Endodermal cell (in vitro differentiated cells): ENCODE measurements at places on chromosomes 4 and X.

DNA sequence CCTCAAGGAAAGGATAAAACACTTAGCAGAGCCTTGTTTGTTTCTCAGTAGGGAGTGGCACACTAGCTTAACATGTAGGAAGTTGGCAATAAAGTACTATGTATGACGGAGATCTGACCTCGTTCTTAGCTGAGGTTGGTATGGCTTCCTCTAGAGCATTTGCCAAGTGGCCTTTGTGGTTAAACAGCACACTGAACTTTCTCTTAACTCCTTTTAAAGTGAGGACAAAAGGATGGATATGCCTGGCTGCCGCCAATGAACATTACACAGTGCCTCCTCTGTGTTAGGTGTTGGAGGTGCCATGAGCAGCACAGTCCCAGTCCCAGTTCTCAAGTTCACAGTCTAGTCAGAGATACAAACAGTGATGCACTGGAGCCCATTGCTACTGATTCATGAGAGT lies 54.4 kb downstream of the VGLL1 start:
- DNase-seq: no peak

GRCh38 chr4:60683973-60684372 lies 516.2 kb upstream of the ADGRL3 start:
- no peak for DNase-seq

GRCh38 chrX:40156470-40157227 lies 58.9 kb upstream of the BCOR start:
- DNase-seq: peak; percentile 85

- no peak for DNase-seq
Measured at GRCh38 chr4:144463236-144463635, 182.7 kb upstream of the HHIP start.

GRCh38 chr4:186979961-186980745 lies 256.5 kb upstream of the FAT1 start:
- DNase-seq: no peak

- DNase-seq: no peak
Measured at GRCh38 chrX:129772796-129773431, 6.8 kb upstream of the SASH3 start.

DNA sequence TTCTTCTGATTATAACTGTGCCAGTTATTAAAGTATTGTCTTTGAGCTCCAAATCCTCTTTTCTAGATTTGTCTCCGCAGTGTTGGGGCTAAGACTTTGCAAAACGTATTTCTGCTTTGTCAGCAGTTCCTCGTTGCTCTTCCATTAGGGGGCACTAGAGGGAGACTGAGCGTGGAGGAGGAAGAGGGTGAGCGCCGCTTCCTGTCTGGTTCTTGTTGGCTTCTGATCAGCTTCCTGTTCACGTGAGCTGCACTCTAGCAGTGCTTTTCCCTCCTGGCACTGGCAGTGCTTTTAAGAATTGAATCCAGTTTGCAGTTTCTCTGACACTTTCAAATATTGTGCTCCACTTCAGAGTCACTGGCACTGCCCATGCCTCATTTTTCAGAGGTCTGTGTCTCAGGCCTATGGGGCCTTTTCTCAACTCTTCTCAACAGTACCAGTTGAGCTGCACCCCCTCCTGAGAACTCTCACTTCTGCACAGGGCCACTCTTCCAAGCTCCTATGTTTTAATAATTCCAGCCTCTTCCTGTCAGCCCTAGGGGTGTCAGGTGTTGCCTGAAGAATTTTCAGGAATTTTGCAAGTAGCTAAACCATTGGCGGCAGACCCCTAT lies 54.4 kb upstream of the LCORL start:
- peak; percentile 81 for DNase-seq

DNA sequence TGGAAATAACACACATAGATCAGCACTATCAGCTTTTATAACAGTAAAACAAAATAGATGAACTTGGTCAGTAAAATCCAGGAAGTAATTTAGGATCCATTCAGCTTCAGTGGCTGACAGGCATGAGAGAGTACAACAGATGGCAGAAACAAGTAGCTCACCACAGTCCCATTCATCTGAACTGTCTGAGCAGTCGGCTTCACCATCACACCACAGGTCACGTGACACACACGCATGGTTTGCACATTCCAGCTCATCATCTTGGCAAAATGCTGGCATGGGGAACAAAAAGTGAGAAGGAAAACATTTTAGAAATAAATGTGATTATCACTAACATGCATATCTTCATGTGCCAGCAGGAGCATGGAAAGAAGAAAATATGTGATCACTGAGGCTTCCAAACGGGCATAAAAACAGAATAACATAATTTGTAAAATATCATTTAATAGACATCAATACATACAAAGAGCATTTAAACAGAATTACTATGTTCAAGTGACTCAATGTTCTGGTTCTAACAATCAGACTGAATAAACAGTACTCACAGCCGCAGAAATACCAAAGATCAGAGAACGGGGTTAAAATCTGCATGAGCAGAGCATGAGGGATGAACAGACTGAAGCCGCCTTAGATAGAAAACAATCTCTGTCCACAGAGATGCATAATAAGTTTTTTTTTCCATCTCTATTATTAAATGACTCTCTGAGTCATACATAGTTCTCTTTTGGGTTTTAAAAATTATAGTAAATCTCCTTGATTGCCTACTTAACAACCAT lies 158.1 kb downstream of the ATP10D start:
- DNase-seq: no peak

GRCh38 chrX:117713411-117713810 lies 403.2 kb downstream of the KLHL13 start:
- no peak for DNase-seq

DNA sequence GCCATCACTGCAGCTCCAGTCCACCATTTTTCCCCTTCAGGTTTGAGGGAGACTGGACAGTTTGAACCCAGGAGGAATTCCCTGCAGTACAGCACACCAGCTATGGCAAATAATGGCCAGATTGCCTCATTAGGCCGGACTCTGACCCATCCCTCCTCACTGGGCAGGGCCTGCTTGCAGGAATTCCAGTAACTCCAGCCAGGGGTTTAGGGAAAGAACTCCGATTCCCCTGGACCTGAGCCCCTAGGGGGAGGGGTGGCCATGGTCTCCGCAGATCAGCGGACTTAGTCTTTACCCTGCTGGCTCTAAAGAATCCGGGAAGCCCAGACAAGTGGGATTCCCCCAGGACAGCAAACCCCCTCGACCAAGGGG lies 342.8 kb downstream of the DMD start:
- no peak for DNase-seq

- DNase-seq: no peak
Measured at GRCh38 chr4:112036886-112037285, 108.4 kb upstream of the FAM241A start.

- DNase-seq: no peak
Measured at GRCh38 chrX:3252744-3253143, 93.7 kb downstream of the MXRA5 start.

DNA sequence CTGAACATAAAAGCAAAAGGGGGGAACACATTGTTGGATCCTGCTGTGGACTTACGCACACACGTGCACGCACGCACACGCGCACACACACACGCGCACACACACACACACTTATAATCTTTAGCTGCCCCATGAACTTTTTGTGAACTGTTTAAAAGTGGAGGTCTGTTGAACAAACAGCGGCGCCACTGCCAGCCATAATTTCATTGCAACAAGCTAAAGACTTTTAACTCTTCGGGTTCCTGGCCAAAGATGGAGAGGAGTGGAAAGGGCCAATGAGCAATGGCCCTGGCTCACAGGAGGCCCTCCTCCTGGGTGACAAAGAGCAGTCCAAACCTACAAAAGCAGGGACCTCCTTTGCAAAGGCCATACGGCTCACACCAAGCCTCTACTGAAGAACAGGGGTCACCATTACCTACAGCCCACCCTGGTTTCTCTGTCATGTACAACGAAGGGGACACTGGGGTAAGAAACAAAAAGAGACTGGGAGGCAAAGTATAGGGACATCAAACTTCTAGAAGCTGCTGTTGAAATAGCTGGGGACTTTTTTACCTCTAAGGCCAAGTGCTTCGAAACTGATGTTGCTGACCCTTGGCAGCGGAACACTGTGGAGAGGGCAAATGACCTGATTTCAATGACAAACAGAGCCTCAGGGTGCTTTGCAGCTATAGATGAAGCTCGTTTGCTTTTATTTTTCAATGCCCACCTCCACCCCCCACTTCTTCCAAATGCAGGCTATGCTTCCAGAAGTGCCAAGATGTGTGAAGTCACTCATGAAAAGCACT lies 16.7 kb downstream of the BCOR start:
- DNase-seq: no peak

GRCh38 chr4:101785486-101785885 lies 5.0 kb upstream of the BANK1 start:
- DNase-seq: no peak

DNA sequence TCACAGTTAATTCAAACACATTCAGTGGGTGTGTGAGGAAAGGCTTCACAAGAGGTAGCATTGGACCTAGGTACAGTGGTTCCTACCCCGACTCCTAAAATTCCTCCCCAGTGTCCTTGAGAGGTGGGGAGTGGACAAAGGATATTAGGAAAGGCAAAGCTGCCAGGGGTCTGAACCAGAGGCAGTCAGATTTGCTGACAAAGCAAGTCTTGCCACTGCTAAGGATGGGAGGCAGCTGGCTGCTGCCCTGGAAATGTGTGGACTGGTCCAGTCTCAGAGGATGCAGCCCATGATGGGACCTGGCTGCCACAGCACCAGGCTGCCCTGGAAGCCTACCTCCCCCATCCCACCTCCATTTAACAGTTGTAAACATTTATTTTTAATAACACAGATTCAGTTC lies 4.1 kb upstream of the PHF8 start:
- no peak for DNase-seq

DNA sequence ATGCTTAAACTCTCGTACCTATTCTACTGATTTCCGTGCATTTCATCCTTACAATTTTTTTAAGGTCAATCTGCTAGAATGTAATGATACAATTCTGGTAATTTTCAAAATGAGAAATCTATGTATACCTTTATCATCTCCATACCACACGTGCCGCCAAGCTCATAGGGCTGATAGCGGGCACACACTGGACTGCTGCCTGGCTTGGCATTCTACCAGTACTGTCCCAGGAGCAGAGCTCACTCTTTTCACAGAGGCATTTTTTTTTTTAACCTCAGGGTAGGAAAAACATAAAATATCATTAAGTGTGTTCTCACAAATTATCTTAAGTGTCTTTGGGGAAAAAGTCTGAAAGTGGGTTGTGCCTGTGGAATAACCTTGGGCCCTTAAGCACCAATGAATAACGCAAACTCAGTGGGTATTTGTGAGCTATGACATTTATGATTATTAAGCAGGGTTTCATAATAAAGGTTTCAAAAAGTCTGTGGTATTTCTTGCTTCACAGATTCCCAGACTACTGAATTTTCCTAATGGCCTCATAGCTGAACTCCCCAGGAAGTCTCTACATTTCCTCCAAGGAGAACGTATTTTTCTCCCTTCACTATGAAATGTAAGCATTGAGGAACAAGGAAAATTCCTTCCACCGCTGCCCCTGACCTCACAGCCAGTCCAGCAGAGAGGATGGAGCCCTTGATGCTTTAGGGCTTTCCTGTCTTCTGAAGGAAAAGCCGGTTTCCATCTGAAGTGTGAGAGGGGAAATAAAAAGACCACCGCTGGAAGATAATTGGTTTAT lies 125.2 kb downstream of the ELOVL6 start:
- DNase-seq: no peak

DNA sequence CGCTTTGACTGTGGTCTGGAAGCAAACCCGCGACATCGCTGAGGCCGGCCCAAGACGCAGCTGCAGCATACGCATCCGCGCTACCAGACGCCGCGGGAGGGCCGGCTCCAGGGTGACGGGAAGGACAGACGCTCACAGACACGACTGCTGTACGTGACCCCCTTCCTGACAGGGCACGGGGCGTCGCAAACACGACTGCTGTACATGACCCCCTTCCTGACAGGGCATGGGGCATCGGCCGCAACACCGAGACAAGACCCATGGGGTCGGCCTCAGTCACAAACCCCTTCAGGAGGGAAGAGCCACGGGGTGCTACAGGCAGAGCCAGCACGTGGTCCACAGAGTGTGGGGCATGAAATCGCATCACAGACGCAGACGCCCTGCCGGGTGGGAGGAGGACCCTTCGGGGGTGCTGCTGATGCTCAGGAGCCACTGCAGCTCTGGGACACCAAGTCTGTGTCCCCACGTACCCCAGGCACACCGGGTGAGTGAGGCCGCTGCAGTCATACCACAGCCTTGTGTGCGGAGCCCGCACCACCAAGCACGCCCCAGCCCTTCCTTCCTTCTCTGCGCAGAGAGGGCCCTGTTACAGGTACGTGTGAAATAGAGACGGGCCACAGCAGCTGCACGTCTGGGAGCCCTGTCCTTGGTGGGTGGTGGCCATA lies 38.7 kb upstream of the CPLX1 start:
- DNase-seq: no peak

DNA sequence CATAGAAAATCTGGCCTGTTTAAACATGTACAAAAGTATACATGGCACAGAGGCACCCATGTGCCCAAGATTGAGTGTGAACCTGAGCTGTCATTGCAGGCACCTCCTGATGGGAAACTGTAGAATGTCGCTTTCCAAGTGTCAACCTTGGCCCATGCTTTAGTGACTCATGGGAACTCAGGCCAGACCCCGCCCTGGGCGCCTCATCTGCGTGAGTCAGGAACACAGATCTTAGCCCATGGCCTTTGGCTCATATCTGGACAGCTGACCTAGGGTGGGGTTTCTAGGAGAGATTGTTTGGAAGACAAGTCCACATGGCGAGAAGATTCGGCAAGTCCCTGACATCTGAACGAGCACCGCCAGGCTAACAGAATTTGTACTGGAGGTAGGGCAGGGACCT lies 50.0 kb downstream of the CYTL1 start:
- no peak for DNase-seq

- no peak for DNase-seq
Measured at GRCh38 chr4:128177498-128177897, 110.1 kb downstream of the PGRMC2 start.

DNA sequence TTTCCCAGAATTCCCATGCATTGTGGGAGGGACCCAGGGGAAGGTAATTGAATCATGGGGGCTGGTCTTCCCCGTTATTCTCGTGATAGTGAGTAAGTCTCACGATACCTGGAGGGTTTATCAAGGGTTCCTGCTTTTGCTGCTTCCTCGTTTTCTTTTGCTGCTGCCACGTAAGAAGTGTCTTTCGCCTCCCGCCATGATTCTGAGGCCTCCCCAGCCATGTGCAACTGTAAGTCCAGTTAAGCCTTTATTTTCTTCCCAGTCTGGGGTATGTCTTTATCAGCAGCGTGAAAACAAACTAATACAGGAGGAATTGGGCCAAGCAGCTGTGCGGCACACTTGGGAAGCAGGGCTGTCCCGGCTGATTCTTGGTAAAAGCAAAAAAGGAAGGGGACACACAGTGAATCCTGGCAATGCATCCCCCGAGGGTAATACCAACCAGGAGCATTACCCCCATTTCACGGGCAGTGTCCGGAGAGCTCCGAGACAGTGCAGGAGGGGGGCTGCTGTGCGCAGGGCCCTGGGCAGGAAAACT lies 185.7 kb downstream of the AFAP1 start:
- DNase-seq: no peak

GRCh38 chrX:13256603-13257002 lies 63.2 kb downstream of the ATXN3L start:
- no peak for DNase-seq

DNA sequence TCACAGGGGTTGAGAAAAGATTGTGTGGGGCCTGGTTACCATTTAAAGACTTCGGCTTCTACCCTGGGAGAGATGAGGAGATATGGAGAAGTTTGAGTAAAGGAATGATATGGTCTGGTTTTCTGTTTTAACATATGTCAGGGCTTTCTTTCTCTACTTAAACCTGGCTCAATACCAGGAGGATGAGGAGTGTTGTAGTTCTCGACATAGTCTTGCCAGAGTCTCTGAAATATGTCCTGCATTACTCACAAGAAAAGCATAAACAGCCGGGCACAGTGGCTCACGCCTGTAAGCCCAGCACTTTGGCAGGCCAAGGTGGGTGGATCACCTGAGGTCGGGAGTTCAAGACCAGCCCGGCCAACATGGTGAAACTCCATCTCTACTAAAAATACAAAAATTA lies 16.4 kb upstream of the ACE2 start:
- DNase-seq: no peak
